ENCODE measurements at places on chromosomes 1 and 21.

DNA sequence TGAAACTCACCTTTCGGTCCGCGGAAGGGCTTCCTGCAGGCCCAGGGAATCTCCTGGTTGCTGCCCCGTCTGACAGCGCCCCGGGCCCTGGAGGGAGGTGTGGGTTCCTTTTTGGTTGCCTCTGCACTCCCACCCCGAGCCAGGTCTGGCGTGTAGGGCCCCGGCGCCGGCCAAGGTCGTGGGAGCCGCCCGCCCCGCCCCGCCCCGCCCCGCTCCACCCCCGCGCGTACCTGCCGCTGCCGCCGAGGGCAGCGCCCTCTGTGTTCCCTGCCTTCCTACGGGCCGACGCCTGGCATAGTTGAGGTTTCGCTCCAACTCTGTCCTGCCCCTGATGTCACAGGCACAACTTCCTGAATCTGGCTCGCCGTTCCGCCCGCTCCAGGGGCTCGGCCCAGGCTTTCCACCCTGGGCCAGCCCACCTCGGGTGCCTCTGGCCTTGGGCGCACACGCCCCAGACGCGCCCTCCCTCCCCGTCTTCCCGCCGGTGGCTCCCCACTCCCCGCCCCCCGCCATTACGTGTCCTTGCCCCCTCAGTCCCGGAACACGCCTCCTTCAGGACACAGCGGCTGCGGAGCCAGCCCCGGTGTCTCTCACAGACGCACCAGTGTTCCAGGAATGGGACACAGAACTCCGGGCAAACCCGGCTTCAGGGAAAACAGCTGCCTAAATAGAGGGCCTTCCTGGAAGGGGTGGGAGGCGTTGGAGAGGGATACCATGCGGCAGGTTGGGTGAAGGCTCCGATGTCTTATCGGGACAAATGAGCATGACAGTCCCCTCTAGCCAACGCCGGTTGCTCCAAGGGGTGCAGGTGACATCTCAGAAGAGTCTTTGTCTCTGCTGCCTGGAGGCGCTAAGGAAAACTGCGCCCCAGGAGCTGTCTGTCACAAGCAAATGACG is at the start of gene KIAA0040:
KIAA0040 (minus strand) TSS at position 147 of the 897 bp plus-strand sequence. CDS start 31,763 bp downstream, outside the sequence.
- no peak for DNase-seq

DNA sequence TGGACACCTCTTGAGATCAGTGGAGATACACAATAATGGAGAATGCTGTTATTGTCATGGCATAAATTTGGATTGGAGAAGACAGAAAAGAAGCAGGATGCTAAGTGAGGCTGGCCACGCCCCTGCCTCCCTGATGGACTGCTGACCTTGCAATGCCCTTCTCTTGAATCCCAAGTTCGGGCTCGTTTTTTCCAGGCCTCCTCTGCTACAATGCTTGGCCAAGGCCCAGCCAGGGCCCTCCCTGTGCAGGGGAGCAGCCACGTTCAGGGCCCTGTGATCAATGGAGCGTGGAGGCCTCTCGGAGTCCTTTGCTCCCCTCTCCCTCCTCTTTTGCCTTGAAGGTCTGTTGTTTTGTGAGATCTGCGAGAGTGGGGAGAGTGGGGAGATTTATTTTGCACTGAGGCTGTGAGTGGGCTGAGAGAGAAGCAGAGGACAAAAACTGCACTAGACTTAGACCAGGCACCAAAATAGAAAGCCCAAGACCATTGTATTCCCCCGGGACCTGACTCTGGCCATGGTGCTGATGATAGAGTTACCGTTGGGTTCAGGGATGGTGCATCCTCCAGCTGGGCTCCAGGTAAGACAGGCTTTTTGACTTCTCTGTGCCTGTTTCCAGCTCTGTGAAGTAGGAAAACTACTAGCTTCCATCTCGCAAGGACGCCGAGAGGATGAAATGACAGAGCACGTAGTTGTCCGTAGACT is 268.6 kb downstream of the KAZN start:
- no peak for DNase-seq

- DNase-seq: no peak
Observed at GRCh38 chr1:203625628-203626019, 1.0 kb upstream of the ATP2B4 start.

GRCh38 chr1:3297756-3298155 is 156.7 kb upstream of the ARHGEF16 start:
- DNase-seq: no peak

DNA sequence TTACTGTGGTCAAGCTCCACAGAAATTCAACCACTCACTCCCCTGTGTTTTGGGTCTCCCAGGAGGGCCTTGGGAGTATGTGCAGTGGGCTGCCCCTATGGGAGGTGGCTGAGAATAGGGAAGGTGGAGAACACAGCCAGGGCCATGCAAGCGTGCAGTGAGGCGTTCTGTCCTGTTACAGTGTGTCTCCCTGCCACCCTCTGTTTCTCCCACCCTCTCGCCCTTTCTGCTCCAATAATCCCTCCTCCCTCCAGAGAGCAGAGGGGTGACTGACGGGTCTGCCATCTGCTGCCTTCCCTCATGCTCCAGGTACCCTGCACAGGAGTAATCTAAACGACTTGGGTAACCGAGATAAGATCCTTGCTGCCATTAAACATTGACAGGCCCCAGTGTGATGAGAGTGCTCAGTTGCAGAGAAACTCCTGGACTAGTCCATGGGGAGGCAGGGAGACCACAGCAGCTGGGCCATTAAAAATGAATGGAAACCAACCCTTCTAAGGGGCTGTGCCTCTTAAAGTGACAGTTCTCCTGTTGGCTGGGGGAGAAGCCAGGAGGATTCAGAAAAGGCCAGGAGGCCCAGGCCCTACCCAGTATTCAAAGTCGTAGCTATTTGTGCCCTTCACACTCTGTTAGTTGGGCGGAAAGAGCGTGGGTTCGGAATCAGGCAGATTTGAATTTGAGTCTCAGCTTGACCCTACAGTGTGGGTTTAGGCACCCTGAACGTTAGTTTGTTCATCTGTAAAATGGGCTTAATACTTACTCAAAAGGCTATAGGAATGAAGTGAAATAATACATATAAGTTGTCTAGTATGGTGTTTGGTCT is 22.4 kb upstream of the BTG2 start:
- DNase-seq: no peak

- no peak for DNase-seq
Observed at GRCh38 chr1:181090641-181091126, 2.2 kb downstream of the IER5 start.

DNA sequence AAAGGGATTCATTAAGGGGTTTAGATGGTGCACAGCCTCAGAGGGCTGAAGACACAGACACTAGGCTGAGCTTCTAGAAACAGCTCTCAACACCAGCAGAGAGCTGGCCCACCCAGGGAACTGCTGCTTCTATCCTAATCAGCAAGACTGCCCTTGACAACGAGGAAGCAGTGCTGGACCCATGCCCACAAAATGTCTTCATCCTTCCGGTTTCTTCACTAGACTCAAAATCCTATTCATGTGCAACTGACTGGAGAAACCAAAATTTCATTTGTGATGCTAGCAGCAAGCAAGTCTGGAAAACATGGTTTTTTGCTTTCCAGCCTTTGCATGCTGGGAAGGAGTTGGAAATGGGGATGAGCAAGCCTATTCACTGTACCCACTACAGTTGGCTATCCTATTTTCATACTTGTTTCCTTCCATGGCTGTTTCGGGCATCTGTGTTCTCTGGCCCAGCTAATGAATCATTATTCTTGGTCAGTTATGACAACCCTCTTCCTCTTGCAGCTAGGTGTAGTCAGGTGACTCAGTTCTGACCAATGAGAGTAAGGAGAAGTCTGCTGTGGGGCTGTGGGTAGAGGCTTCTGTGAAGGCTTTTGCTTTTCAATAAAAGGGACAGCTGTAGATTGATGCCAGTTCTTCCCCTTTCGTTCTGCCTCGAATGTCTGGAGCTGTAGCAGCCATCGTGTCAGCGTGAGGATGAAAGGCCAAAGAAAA is 14.6 kb upstream of the TMEM61 start:
- no peak for DNase-seq

Data from HFF-Myc (cell line).